Smooth muscle cell of the umbilical artery (primary cell): ENCODE measurements at places on chromosomes 2 and 18. TPM values are rescaled to one million over a fixed set of nuclear protein-coding genes. Genes with fewer than 3 reads are reported as not detected.

PASK gene
- total RNA-seq = 1.5 and 6.6 TPM in 2 replicates

CXCR1 gene
- total RNA-seq = not detected in 2 replicates

MEP1B gene
- not detected in 2 replicates for total RNA-seq

SCYGR4 gene
- not detected in 2 replicates for total RNA-seq

NOP58 gene
- 47.2 and 73.3 TPM in 2 replicates for total RNA-seq

TLX2 gene
- not detected in 2 replicates for total RNA-seq

DCDC2C gene
- total RNA-seq = not detected in 2 replicates

SERPINB7 gene
- total RNA-seq = 31.5 and 43.6 TPM in 2 replicates

COL5A2 gene
- 624 and 1,671 TPM in 2 replicates for total RNA-seq

LYPD6 gene
- 7.8 and 8.6 TPM in 2 replicates for total RNA-seq

TMEM17 gene
- total RNA-seq = 2.7 and 3.0 TPM in 2 replicates

GCG gene
- not detected in 2 replicates for total RNA-seq

GREB1L gene
- 0.18 and 0.30 TPM in 2 replicates for total RNA-seq

IMPA2 gene
- 1.2 and 3.9 TPM in 2 replicates for total RNA-seq

GALNT5 gene
- 52.8 and 71.3 TPM in 2 replicates for total RNA-seq

CYP27C1 gene
- not detected in 2 replicates for total RNA-seq

HTRA2 gene
- total RNA-seq = 29.3 and 36.5 TPM in 2 replicates

CDK15 gene
- total RNA-seq = 6.3 and 8.6 TPM in 2 replicates

RAPGEF4 gene
- total RNA-seq = 0.28 and 2.7 TPM in 2 replicates

EPC2 gene
- 17.5 and 19.6 TPM in 2 replicates for total RNA-seq

CENPA gene
- 0.30 and 4.5 TPM in 2 replicates for total RNA-seq

MC4R gene
- total RNA-seq = not detected in 2 replicates

C2orf78 gene
- total RNA-seq = not detected in 2 replicates

TRIB2 gene
- total RNA-seq = 8.9 and 19.3 TPM in 2 replicates

RBM44 gene
- total RNA-seq = 0.18 and 0.30 TPM in 2 replicates

TRIM43 gene
- total RNA-seq = not detected in 2 replicates

ERICH2 gene
- total RNA-seq = 0.30 TPM in 1 of 2 replicates, not detected in the other

ABCG5 gene
- total RNA-seq = not detected in 2 replicates

TCF23 gene
- total RNA-seq = not detected in 2 replicates

NT5C1B gene
- not detected in 2 replicates for total RNA-seq

PREPL gene
- total RNA-seq = 97.7 and 115 TPM in 2 replicates

SLC4A5 gene
- total RNA-seq = 0.83 TPM in 1 of 2 replicates, not detected in the other

OR6B2 gene
- total RNA-seq = not detected in 2 replicates

SNX17 gene
- total RNA-seq = 113 and 139 TPM in 2 replicates

STK11IP gene
- total RNA-seq = 13.1 and 15.6 TPM in 2 replicates

LBH gene
- total RNA-seq = 26.3 and 30.9 TPM in 2 replicates

TMEM127 gene
- total RNA-seq = 18.7 and 24.3 TPM in 2 replicates

FNDC4 gene
- total RNA-seq = 10.7 and 17.3 TPM in 2 replicates

KCTD18 gene
- total RNA-seq = 20.8 and 27.6 TPM in 2 replicates

NOL4 gene
- total RNA-seq = 0.23 and 0.30 TPM in 2 replicates

PDK1 gene
- total RNA-seq = 19.3 and 30.0 TPM in 2 replicates

TUBB8B gene
- total RNA-seq = not detected in 2 replicates

SPATA3 gene
- not detected in 2 replicates for total RNA-seq

ZNF892 gene
- total RNA-seq = 6.0 and 10.4 TPM in 2 replicates

ANKRD29 gene
- 0.59 and 0.88 TPM in 2 replicates for total RNA-seq

LYPD6B gene
- 2.1 and 2.6 TPM in 2 replicates for total RNA-seq

SEPTIN10 gene
- total RNA-seq = 56.4 and 102 TPM in 2 replicates

BMP10 gene
- not detected in 2 replicates for total RNA-seq

SULT1C4 gene
- total RNA-seq = 0.30 and 0.32 TPM in 2 replicates

LRRTM1 gene
- total RNA-seq = not detected in 2 replicates

FLACC1 gene
- 0.89 and 1.7 TPM in 2 replicates for total RNA-seq

FMNL2 gene
- total RNA-seq = 20.5 and 37.2 TPM in 2 replicates

KCNG2 gene
- not detected in 2 replicates for total RNA-seq

MBP gene
- total RNA-seq = 7.7 and 8.9 TPM in 2 replicates

TFCP2L1 gene
- total RNA-seq = not detected in 2 replicates
